ENCODE measurements at places on chromosomes 1 and 21.

DNA sequence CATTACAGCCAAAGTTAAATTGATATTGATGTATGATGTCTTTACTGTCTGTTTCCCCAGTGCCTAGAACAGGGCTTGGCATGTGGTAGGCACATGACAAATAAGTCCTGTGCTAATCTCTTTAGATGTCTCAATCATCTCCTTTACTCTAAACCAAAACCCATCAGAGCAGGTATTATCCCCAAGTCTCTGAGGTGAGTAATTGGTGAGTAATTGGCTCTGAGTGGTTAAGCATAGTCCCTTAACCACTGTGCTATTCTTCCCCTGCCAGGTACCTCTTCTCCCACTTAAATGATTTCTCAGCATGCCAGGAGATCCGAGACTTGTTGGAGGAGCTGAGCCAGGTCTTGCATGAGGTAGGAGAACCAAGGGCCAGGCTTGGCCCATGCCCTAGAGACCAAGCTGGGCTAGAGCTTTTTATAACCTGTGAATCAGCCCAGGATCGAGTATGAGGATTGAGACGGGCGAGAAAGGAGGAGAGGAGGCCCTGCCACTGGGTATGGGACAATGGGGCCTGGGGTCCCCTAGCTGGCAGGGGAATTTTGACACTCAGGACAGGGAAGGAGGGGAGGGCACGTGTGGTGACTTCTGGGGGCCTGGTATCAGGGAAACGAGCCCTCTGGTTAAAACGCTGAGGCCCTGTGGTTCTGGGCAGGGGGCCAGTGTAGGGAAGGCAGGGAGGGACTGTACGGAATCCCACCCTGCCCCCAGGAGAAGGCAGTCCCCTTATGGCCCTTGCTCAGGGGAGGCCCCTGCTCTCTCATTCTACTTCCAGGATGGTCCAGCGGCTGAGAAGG is 4.5 kb downstream of the CNKSR1 start:
- no peak for DNase-seq

- DNase-seq: no peak
These were observed 54.1 kb upstream of the LYST start for GRCh38 chr1:235920596-235921375.

GRCh38 chr1:156471496-156472490 is 28.8 kb downstream of the MEF2D start:
- no peak for DNase-seq

GRCh38 chr21:38326899-38327298 is 70.1 kb downstream of the KCNJ15 start:
- no peak for DNase-seq

GRCh38 chr1:24770881-24771280 is 25.6 kb downstream of the CLIC4 start:
- DNase-seq: no peak

DNA sequence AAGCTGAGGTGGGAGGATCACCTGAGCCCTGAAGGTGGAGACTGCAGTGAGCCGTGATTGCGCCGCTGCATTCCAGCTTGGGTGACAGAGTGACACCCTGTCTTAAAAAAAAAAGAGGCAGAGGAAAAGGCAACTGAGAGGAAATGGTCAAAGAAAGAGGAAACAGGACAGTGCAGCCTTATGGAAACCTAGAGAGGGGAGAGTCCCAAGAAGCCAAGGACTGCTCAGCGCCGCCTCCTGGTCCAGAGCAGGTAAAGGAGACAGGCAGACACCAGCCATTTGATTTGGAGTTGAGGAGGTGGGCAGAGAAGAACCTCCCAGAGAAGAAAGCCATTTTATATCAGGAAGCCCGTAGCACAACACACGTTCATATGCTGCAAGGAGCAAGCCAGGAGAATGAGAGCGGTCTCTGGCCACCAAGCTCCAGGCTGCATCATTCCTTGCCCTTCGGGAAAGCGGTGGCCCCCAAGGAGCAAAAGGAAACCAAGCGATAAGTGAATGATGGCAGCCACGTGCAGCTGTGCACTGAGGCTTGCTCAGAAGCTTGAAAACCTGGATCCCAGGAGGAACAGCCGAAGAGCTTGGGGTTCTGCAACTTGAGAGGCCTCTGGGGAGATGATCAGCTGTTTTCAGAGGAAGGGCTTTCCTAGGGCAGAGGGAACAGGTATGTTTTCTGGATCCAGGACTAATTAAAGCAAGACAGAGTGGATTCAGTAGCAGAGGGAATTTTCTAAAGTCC is 33.7 kb downstream of the LRRC42 start:
- peak; percentile 43 for DNase-seq

DNA sequence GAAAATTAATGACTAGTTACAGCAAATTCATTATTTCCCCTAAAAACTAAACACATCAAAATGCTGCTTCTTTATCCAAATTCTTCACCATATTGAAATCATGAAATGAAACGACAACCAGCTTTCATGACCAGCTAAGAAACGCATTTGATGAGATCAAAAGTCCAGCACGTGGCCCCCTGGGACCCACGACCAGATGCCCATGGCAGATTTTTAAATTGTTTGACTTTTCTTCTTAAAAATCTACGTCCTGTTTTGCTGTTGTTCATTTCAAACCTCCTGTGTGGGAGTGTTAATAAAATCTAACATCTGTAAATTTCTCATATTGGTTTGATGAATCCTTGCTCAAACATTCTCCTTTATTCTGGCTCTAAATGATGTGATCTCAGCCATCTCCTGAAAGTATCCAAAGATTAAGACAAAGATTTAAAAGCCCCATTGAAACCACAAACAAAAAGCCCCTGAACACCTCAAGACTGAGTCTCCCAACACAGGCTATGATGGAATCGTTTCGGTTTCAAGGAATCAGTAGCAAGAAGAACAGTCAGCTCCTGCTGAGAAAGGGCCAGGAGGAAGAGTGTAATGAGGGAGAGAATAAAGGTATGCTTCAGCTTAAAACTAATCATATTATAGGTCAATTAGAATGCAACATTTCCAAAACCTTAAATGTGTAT is 523.6 kb downstream of the SMYD3 start:
- no peak for DNase-seq

DNA sequence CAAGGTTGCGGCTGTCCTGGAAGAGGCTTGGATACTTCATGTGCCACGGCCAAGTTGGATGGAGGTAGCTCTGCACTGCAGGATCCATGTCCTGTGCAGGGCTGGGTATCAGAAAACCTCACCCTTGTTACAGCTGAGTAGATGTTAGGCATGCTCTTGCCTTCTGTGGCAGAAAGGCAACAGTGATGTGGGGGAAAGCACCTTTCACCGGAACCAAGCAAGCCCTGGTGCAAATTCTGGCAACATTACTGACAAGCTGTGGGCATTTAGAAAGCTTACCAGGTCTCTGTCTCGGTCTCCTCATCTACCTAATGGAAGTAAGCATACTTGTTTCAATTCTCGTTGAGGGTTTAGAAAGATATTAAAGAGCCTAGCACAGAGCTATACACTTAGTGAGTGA is 14.5 kb upstream of the CDCA8 start:
- DNase-seq: no peak

GRCh38 chr1:2412773-2413494 is 570 bp upstream of the PEX10 start:
- DNase-seq: no peak

DNA sequence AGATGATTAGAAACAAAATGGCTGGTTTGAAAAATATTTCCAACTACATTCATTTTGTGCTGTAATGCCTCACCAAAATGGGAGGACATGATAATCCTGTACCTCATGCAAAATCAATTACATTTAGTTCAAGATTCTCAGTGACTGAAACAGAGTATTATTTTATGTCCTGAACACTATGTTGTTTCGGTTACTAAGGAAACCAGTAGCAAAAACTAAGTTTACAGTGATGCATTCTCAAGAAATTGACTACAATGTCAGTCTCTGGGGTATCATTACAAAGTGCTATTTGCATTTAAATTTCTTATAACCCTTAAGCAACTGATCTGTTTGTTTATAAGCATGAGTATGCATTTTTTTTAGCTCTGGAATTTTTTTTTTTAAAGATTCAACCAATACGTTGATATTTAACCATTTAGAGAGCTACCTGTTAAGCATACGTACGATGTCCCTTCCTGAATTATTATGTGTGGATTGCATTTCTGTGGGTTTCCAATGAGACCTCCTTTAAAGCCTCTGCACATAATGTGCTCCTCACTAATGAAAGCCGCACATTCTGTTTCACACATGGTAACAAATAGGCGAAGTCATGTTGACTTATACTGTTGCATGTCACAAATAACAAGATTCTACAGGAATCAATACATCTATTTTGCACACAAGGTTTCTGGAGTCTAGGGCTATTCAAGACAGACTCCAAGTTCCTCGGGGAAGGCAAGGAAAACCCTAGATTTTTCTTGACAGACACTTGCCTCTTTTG is 1035.7 kb downstream of the ADGRL2 start:
- no peak for DNase-seq

- no peak for DNase-seq
These were observed 55.1 kb downstream of the HFM1 start for GRCh38 chr1:91349524-91349923.

GRCh38 chr1:26340047-26340481 is 13.9 kb downstream of the CRYBG2 start:
- no peak for DNase-seq

DNA sequence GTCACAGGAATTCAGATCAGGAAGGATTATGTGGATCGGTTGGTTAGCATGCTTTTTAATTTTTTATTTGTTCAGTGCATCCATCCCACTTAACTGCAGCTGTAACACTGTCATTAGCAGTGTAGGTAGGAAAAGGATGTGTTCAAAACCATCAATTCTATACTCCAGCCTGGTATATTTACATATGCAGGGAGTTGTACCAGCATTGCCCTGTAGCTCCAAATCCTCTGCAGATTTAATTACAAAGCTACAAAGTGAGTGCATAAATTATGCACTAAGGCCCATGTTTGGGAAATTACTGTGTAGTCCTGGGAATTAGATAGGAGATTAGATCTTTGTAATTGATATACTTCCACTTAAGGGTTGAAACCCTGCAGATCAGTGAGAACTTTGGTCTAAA is 15.9 kb upstream of the OSBPL9 start:
- DNase-seq: no peak

DNA sequence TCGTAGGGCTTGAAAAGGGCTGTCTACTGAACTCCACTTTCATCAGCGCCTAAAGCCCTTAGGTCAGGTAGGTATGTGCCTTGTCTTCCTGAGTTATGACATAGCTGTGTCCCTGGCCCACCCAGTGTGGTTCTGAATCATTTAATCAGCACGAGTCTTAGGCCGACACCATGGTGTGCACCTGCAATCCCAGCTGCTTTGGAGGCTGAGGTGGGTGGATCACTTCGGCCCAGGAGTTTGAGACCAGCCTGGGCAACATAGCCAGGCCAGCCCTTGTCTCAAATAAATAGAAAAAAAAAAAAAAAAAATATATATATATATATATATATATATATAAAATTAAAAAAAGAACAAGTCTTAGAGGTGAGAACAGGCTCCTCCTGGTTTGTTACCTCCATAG is 15.8 kb downstream of the LRRC71 start:
- DNase-seq: no peak

GRCh38 chr1:42736152-42736551 is 3.9 kb downstream of the CLDN19 start:
- peak; percentile 31 for DNase-seq

GRCh38 chr1:117834416-117834815 is 95.0 kb downstream of the GDAP2 start:
- DNase-seq: no peak

DNA sequence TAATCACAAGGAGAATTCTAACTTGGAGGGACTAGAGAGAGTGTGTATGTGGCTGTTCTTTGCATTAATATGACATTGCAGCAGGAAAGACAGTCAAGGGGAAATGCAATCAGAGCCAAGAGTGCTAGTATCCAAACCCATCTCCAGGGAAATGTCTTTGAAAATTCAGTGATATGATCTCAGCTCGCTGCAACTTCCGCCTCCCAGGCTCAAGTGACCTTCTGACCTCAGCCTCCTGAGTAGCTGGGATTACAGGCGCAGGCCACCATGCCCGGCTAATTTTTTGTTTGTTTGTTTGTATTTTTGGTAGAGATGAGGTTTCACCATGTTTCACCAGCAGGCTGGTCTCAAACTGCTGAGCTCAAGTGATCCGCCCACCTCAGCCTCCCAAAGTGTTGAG is 16.3 kb downstream of the VASH2 start:
- DNase-seq: no peak

GRCh38 chr1:178999061-178999460 is 26.6 kb upstream of the FAM20B start:
- DNase-seq: no peak

- DNase-seq: no peak
These were observed 479.9 kb upstream of the BRINP3 start for GRCh38 chr1:190957565-190957964.

DNA sequence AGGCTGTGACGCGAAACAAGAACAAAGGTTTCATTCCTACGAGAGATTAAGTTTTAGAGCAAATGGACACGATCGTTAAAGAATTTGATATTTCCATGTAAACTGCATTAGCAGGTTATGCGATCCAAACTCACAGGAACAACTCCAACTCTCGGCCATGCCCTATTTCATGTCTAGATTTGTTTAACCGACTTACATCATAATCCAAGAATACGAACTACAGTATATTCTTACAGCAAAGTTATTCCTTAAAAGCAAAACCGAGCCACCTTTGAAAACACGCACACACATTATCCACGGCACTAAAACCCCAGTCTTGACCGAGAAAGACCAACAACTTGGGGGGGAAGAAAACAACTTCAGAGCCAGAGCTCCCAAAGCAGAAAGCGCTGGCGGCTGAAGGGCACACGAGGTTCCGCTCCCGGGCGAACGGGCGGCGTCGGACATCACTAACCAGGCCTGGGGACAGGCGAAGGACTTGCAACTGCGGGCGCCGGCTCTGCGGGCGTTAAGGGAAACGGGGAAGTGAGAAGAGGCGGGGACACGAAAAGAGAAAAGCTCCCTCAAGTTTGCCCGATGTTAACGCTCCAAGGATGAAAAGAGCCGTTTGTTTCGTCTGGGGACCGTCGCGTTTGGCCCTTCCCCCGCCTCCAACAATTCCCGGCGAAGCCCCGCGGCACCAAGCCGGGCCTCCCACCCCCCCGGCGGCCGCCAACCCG is 690 bp downstream of the B3GALNT2 start:
- peak; percentile 65 for DNase-seq

DNA sequence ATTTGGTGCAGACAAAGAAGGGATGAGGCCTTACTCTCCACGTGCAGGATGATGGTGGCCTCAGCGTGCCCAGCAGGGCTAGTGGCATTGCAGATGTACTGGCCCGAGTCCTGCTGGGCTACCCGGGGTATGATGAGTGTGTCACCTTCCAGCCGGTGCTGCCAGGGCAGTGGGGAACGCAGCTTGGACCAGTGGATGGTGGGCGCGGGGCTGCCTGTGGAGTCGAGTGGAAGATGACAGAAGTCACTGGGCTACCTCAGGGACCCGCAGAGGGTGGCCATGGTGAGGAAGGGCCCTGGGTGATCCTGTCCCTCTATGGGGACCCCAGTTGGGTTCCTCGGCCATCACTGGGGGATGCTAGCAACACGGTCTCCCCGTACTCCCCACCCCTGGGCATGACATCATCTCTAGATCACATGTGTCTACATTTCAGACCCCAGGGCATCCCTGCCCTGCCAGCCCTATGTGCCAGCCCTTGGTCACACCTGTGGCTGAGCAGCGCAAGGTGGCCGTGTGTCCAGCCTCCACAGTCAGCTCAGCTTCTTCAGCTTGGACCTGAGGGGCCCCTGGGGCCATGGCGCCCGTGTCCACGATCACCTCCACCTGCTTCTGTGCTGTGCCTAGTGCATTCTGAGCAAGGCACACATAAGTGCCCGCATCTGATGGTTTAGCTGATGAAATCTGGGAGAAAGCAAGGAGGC is 27.4 kb downstream of the LDLRAD2 start:
- no peak for DNase-seq

Data from inflammatory macrophage treated with lipopolysaccharide for 1 hour (primary cell).